ENCODE measurements at places on chromosomes 6 and 20.

DNA sequence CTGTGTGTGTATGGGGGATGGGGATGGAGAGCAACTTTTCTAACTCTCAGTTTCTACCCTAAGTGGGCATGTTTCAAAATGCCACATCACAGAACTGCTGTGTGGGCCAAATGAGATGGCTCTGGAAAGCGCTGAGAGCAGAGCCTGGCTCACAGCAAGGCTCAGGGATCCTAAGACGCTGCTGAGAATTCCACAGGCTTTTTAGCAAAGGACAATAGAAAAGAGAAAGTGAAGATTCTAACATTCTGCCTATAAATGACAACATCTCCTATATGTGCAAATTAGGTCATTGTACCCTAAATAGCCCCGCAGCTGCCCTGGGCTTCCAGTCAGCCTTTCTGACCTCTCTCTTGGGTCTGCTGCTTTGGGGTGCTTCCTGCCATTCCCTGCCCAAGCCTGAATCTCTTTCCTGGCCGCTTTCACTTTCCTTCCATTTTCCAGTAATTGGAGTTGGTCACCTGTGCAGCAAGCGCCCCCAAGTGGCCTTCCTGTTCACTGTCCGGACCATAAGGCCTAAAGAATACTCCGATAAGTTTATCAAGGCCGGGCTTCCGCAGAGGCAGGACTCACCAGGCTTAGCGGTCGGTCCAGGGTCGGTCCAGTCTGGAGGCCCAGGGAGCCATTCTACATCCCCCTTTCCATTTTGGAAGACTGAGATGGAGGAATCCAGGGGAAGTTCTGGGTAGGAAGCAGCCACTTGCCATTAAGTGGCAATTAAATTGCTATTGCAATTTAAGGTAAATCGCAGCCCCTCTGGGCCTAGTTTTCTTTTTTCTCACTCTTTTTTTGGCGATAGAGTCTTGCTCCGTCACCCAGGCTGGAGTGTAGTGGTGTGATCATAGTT lies 6.7 kb upstream of the DDR1 start:
- peak; percentile 89 for DNase-seq

GRCh38 chr20:951384-952169 lies 35.4 kb upstream of the ANGPT4 start:
- no peak for DNase-seq

GRCh38 chr6:54897462-54898189 lies 51.1 kb downstream of the FAM83B start:
- no peak for DNase-seq

DNA sequence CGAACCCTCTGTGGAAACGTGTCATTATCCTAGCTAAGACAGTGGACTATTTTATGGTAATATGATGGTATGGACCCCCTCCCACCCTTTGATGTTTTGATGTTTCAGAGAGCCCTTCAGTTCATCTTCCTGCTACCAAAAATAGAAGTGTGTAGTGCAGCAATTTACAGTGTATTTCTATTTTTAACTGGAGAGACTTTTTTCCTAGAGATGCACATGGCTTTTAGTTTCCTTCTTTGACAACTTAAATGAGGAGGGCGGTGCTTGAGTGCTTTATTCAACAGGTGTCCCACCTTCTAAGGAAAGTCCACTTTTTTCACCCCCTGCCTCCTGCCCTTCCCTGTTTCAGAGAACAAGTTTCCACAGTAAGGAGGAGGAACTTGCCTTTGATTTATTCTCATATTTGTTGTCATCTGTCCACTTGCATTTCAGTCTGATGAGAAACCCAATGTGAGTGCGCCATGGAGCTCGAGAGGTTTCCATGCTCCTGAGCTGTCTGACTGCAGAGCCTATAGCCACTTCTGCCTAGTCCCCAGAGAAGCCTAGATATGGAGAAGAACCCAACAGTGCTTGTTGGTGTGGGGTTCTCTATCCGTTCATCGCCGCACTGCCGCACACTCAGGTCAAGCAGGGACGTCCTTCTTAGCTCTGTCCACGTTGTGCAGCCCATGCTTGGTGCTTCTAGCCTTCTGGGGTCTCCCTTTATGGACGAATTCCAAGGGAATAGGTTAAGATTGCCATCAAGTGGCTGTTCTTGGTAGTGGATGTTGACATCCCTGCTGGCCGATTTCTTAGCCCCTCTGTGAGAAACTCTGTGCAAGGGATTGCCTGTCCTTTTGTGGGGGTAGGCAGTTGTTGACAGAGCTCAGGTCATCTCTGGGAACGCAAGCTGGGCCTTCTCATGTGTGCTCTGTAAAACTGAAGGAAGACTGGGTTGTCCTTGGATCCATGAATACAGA lies 144.2 kb downstream of the JARID2 start:
- DNase-seq = no peak

Data from heart left ventricle (tissue), 16 donors.